ENCODE measurements at places on chromosomes 12 and 14.

DNA sequence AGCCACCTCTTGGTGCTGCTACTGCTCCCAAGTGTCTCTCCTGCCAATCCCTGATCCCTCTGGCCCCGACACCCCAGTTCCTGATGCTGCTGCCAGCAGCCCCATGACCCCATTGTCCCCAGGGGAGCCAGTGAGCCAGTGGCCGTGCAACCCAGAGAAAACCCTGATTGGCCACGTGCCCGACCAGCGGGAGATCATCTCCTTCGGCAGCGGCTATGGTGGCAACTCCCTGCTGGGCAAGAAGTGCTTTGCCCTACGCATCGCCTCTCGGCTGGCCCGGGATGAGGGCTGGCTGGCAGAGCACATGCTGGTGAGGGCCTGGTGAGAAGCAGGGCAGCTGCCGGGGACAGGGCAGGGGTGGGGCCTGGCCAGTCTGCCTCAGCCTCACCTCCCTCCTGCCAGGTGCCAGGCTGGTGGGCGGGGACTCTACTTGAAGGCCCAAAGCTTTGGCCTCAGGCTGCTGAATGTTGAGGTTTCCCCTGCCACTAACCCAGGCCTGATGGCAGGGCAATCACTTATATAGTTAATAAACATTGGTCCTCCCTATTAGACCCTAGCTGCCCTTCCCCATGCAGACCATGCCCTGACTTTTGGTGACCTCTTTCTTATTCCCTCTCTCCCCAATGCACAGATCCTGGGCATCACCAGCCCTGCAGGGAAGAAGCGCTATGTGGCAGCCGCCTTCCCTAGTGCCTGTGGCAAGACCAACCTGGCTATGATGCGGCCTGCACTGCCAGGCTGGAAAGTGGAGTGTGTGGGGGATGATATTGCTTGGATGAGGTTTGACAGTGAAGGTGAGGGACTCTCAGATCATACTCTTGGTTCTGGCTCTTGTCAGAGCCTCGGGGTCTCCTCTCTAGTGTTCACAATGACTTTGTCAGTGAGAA lies 5.1 kb downstream of the PCK2 start:
- DNase-seq, result no peak

DNA sequence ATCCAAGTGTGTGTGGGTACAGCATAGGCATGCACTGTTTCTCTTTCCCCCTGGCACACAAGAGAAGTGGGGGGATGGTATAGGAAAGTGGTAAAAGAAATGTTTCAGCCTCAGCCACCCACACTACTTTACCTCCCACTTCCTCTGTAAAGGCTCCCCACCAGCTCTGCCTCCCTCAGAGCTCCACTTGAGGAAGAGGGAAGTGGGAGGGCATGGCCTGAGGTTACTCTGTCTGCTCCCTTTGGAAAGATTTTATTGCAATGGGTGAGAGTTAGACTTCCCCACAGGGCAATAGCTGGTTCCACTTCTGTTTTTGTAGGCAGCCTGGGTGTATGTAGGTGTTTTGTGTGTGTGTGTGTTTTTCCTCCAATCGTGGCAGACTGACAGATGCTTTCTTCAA lies 145.3 kb downstream of the SSPN start:
- no peak for DNase-seq

DNA sequence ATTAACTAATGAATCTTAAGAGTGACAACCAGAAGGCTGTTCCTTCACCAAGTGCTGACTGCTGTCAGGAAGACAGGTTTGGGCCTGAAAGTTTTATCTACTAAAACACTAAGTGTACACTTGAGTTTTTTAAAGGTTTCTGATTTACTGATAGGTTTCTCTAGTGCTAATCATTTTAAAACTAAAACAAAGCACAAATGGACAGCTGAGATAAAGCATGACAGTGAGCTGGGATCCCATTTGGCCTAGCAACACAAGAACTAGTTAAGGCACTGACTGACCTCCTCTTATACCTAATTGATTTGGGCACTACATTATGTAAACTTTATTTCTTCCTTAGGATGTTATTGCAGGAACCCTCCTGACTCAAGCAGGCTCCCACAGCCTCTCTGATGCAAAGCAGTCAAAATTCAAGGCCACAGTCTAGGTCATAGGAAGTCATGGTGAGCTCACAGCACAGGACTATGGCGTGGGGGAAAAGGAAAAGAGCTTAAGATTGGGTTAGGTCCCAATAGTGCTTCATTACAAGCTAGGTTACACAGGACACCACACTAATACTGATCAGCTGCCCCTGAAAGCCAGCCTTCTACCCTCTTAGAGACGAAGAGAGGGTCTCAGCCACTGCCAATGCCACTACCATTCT lies 3.5 kb downstream of the STXBP6 start:
- DNase-seq, result no peak

DNA sequence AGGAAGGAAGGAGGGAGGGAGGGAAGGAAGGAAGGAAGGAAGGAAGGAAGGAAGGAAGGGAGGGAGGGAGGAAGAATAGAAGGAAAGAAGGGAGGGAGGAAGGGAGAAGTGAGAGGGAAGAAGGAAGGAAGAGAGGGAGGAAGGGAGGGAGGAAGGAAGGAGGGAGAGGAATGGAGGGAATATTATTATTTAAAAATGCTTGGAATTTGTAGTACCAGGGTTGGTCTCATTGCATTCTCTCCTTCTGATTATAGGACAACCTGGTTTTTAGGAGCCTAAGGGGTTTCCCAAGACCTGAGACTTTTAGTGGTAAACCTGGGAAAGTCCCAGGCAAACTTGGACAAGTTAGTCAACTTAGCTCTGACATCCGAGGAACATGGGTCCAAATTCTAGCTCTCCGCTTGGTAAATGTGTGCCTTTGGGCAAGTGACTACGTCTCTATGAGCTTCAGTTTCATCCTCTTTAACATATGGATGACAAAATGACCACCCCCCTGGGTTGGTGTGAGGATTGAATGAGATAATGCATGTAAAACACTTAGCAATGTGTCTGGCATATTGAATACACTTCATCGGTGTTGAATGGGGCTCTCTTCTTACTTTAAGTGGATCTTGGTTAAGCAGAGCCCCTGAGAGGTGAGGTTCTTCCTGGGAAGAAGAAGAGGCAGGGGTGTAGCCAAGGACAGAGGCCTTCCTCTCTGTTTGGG lies 690.7 kb upstream of the TBX3 start:
- no peak for DNase-seq

- DNase-seq, result no peak
These were observed 3.0 kb upstream of the PIGH start for GRCh38 chr14:67602995-67603545.

DNA sequence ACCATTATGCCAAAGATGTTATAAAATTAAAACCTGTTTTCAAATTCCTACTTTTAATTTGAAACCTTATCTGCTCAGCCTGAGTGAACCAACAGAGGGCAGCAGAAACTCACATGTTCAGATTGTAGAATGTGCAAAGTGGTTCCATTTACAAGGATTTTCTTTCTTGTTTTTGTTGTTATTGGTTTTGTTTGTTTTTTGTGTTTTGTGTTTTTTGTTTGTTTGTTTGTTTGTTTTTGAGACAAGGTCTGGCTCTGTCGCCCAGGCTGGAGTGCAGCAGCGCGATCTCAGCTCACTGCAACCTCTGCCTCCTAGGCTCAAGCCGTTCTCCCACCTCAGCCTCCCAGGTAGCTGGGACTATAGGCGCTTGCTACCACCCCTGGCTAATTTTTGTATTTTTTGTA lies 22.8 kb upstream of the GARIN2 start:
- no peak for DNase-seq

- DNase-seq, result no peak
These were observed 49.7 kb downstream of the CYP46A1 start for GRCh38 chr14:99733540-99734405.

GRCh38 chr12:132772606-132773005 lies 11.0 kb upstream of the ANKLE2 start:
- no peak for DNase-seq

- no peak for DNase-seq
These were observed 1.3 kb upstream of the MDM2 start for GRCh38 chr12:68806488-68807237.

DNA sequence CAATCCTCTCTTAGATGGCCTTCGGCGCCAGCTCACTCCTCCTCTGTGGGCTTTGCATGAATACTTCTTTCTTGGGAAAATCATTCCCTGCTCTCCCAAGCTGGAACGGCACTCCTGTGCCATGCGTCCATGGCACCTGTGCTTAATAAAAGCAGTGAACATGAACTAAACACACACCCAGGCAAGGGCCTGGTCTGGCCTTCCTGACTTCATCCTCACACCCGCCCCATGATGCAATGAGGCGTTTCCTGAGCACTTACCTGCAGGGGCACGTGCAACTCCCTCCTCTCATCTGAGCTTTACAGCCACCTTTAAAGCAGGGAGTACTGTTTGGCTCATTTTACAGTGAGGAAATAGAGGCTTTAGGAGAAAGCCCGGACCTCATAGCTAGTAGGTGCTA lies 219.8 kb downstream of the SLC41A2 start:
- no peak for DNase-seq

DNA sequence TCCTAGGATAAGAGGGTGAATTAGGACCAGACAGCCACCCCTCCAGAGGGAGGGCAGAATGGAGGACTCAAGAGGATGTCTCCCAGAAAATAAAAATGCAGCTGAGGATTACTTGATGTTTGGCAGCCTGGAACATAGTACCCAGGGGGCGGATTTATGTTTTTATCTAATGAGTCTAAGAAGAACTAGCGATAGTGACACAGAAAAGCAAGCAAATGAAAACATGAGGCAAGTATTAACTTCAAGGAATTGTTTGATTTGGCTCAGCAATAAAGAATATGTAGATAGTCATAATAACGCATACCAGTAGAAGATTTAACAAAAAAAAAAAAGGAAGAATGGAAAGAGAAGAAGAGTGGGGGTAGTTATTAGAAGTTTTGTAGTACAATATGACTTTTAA lies 10.0 kb upstream of the SLC7A8 start:
- DNase-seq, result no peak

DNA sequence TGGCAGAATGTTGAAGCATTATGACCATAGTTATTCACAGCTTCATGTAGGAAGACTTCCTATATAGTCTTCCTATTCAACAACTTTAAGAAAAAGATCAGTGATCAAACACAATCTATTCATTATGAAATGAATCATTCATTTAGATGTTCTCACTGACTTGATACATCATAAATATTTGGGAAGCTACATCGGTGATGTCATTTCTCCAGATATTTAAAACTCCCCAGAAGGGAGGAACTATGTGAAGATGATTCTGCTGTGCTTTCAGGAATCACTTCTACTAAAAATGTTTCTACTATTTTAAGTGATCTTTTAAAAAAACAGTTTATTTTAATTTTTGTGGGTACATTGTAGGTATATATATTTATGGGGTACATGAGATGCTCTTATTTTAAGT lies 316.4 kb downstream of the BCAT1 start:
- no peak for DNase-seq

GRCh38 chr14:37201724-37202123 lies 4.0 kb downstream of the MIPOL1 start:
- DNase-seq, result no peak

DNA sequence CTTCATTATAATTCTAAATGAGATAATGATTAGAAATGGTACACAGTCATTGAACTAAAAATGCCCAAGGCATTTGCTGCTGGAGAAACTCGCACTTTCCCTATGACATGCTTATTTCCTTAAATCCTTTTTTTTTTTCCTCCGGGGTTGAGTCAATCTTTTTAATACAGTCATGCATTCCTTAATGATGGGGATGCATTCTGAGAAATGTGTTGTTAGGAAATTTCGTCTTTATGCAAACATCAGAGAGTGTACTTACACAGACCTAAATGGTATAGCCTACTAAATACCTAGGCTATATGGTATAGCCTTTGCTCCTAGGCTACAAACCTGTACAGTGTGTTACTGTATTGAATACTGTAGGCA lies 29.8 kb upstream of the DACT1 start:
- no peak for DNase-seq

GRCh38 chr12:95571369-95571768 lies 20.1 kb upstream of the USP44 start:
- DNase-seq, result no peak

GRCh38 chr14:33240466-33240865 lies 301.8 kb downstream of the NPAS3 start:
- no peak for DNase-seq

- no peak for DNase-seq
These were observed 7.9 kb upstream of the OR10G2 start for GRCh38 chr14:21642683-21643082.

DNA sequence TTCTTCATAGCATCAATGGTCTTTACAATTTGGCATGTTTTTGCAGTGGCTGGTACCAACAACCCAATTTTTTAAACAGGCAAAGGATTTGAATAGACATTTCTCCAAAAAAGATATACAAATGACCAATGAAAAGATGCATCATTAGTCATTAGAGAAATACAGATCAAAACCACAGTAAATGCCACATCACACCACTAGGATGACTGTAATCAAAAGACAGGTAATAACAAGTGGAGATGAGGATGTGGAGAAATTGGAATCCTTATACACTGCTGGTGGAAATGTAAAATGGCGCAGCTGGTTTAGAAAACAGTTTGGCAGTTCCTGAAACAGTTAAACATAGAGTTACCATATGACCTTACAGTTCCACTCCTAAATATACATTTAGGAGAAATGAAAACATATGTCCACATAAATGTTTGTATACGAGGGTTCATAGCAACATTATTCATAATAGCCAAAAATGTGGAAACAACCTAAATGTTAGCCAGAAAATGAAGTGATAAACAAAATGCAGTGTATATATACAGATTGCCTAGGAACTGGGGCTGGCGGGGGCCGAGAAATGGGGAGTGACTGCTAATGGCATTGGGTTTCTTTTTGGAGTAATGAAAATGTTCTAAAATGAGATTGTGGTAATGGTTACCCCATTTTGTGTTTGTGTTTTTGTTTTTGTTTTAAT lies 55.2 kb downstream of the TGFB3 start:
- DNase-seq, result no peak

DNA sequence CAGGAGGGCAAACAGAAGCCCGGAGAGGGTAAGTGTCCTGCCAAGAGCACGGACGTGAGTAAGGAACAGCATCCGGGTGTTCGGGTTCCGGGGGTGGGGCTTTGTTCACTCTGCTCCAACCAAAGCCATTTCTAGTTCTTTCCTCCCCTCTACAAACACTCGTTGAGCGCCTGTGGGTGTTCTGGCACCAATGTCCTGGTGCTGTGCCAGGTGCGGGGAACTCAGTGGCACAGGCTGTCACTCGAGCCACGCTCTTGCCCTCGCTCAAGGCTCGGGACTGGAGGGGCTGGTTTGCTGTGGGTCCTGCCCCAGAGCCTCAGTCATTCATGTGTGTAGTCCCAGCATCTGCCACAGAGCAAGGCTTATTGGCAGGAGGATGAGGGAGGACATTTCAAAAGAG lies 157.5 kb downstream of the CALM1 start:
- no peak for DNase-seq

DNA sequence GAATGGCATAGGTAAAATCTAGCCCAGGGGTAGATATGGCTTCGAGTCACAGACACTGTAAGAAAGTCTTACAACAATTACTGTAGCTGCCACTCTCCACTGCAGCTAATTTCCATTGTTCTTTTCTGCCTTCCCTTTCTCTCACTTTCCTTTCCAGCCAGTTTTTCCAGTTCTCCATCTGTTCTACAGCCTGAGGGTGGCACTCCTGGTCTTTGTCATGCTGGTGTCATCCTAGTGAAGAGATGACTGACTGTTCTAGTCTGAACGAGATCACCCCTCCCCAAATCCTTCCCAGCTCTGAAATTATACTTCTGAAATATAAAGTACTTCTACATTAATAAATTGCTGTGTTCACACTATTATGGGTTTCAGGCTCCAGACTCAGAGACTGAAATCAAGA lies 74.2 kb upstream of the CSRP2 start:
- DNase-seq, result no peak

- DNase-seq, result no peak
These were observed 29.2 kb downstream of the GLRX5 start for GRCh38 chr14:95564060-95564459.
